CD4-positive, alpha-beta T cell treated with Interleukin-17A for 4 hours (primary cell): ENCODE measurements at places on chromosomes 11 and 22.

DNA sequence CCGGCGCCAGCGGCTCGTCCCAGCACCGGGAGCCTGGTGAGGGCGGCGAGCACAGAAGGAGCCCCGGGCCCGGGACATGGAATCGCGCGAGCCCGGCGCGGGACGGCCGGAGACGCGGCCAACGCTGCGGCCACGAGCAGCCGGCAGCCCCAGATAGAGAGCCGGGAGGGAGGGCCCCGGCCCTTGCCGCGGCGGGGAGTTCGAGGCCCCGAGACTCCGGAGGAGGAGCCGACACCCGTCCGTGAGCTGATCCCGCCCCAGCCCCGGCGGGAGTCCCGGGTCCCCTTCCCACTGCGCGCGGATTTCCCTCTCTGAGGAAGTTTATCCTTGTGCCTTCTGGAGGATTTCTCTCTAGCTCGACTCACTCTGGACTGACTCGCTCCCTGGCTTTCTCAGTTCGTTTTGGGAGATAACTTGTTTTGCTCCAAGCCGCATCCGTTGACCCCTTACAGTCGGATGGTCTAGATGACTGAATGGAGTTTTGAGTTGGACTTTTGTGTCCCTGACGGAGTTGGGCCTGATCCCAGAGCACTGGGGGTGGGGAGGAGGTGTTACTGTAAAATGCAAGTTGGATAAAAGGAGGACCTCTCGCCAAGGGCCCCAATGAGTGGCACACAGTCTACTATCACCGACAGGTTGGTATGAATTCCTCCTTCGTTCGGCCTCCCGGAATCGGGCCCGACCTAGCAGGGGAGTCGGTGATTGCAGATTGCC lies 585 bp downstream of the ARHGEF12 start:
- DNase-seq: peak; percentile 30

DNA sequence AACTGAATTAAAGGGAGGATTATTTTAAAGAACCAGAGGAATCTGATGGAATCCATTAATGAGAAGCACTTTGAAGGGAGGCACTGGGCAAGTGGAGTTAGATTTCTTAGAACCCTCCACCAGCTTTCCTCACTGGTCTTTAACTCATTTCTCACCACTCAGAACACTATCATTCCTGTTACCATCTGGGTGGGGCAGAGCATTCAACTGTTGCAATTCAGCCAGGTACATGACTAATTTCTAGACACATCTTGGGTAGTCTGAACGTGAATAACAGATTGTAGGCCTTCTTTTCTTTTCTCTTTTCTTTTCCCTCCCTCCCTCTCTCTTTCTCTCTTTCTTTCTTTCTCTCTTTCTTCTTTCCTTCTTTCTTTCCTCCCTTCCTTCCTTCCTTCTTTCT lies 15.5 kb upstream of the MMP1 start:
- no peak for DNase-seq

DNA sequence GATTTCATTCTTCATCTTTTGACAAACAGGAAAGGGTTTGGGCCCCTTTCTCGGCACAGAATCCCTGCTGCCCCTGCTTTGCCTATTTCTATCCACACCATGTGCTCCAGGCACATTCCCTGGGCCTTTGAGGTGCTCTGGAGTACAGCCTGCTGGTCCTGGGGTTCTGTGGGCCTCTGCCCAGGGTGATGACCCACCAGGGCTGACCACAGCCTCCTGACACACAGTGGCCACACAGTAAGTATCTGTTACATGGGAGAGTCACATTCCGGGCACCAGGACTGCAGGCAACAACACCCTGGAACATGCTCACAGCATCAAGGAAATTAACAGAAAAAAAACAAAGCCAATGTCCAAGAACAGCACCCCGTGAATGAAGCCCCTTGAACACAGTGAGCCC lies 39.1 kb downstream of the SCUBE2 start:
- no peak for DNase-seq

- no peak for DNase-seq
Observed at GRCh38 chr11:85889676-85890579, 34.7 kb downstream of the CCDC83 start.

DNA sequence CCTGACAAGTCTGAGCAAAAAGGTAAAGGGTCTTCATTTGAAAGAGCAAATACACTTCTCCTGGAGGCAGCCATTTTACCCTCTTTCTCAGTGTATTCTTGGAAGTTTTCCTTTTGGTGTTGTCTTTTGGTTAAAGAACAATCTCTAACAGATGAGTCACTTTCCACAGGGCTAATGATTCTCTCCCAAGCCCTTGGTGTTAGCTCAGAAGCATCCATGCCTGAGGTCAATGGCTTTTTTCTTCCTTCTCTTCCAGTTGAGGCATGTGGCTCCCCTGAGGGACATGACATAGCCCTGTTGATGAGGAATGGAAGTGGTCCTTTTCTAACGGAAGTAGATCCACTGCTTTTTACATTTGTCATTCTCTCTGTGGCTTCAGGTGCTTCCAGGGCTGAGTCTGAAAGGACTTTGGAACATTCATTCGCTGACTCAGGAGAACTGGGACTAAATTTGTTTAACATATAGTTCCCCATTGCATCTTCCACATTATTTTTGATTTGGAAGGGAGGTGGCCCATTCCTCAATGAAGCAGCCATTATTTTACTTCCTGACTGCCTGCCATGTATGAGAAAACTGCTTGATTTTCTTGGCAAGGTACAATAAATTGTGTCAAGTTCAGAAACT lies 13.8 kb upstream of the POGLUT3 start:
- DNase-seq: no peak

DNA sequence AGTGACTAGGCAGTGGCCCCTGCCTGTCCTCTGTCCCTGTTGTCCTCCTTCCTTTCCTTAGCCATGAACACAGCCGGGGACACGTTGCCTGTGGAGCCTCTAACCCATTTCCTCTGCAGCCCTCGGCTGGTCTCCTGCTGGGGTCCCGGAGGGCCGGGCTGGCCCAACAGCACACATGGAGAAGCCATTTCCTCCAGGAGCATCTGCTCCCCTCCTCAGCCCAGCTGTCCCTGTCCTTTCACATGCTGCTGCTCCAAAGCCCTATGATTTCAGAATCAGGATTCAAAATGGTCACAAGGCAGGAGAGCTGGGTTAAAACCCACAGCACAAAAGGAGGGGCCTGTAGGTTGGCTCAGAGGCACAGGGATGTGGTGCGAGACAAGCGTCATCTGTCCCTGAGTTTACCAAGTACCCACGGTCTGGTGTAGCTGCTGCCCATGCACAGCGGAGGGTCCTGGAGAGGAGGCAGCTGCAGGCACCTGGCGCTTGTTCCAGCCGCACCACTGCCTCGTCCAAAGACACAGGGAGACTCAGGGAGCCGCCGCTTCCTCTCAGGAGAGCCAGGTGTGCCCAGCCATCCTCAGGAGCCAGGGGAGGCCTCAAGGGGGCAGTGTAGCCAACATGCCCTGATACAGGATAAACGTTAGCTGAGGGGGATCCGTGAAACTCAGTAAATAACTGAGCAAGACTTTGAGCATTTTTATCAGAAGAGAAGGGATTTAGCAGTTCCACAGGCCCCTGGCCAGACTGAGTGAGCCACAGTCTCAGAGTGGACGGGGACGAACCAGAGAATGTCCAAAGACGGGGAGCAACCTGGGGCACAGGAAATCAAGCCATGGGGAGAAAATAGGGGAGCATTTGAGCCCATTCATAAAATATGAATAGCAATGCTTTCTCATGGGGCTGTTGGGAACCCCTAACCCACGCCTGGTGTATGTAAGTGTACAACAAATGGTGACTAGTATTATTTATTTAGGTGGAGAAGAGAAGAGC lies 3.9 kb upstream of the VSIG10L2 start:
- DNase-seq: peak; percentile 64

DNA sequence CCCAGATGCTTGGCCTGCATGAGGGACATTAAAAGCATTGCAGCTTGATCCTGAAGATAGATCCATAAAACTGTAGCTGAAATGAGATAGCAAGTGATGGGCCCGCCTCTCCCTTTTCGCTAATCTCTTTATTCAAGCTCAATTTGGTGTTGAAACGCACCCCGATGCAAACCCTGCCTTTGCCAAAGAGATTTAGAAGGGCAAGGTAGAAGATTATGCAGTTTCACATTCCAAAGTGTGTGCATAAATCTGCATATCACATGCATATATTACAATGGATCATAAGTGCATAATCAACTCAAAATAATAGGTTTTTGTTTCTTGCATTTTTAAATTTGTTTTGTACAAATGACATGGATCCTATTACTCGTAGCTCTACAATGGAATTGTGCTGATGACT lies 80.1 kb upstream of the SHANK2 start:
- DNase-seq: no peak

DNA sequence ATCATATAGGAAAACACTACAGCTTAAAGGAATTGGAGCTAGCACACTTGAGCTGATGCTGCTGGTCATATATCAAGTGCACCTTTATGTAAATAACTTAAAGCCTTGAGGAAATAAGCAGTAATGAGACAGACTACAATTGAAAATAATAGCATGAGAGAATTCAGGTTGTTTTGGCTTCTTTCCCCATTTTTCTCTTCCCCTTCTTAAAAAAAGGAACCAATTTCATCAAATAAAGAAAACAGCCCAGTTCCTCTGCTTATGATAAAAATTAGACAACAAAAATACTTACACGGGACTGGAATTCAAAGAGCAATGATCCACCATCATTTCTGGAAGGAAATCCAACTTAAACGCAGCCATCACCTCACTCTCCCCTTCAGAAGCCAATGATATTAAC lies 50.2 kb upstream of the RAPSN start:
- no peak for DNase-seq

GRCh38 chr11:126148317-126148716 lies 63.1 kb downstream of the RPUSD4 start:
- no peak for DNase-seq

GRCh38 chr11:126518071-126518971 lies 162.8 kb downstream of the ST3GAL4 start:
- DNase-seq: no peak

DNA sequence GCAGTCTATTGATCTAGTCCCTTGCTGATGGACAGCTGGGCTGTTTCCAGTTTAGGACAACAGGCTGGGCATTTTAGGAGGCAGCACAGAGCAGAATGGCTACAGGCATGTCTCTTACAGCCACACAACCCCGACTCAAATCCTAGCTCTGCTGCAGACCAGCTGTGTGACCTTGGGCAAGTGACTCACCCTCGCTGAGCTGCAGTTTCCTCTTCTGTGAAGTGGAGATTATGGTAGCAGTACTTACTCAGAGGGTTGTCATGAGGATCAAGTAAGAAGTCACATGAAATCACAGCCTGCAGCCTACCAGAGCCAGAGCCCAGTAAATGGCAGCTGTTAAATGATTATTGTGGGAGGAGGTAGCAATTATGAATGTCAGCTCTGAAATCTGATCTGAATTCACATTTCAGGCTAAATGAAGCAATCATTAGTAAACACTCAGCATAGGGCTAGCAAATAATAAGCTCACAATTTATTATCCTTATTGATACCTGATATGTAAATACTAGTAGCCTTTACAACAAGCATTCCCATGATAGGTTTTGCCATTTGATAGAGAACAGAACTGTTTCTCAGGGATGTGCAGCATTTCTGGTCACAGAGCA lies 58.9 kb downstream of the MYEOV start:
- no peak for DNase-seq

- DNase-seq: no peak
Observed at GRCh38 chr11:34064291-34064690, 12.8 kb downstream of the CAPRIN1 start.

- no peak for DNase-seq
Observed at GRCh38 chr11:22792497-22792896, 37.1 kb downstream of the SVIP start.

- no peak for DNase-seq
Observed at GRCh38 chr11:1842149-1843097, 3.6 kb downstream of the TNNI2 start.

GRCh38 chr11:33731723-33732531 lies 4.3 kb downstream of the CD59 start:
- no peak for DNase-seq

DNA sequence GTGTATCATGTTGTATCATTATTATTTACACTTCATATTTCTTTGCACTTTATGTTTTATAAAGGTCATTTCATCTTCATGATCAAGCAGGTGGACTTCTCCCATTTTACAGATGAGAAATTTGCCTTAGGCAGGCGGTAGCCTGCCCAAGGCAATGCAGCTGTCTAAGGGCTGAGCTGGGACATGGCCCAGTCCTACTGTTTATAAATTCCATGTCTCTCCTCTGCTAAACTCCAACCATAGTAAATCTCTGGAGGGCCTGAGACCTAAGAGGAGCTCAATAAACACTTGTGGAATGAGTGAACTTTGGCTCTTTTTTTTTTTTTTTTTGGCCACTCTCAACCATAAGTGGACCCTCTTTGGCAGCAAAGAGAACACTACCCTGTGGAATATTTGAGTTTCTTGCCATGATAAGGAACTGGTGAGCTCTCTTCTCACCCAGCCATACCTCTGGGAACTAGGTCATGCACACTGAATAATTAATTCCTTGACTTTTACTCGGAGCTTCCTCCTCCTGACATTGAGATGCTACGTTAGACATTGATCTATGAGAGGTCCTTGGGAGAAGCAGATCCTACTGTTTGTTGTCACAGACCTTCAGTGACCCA lies 29.9 kb downstream of the MICAL2 start:
- DNase-seq: no peak

- no peak for DNase-seq
Observed at GRCh38 chr11:95254716-95255115, 23.7 kb upstream of the SESN3 start.

- DNase-seq: no peak
Observed at GRCh38 chr11:121953122-121953521, 162.9 kb downstream of the BLID start.

GRCh38 chr22:49039625-49040024 lies 788.0 kb downstream of the BRD1 start:
- no peak for DNase-seq

- DNase-seq: no peak
Observed at GRCh38 chr11:47466701-47467250, 17.8 kb upstream of the RAPSN start.

GRCh38 chr22:37999640-38000272 lies 15.4 kb upstream of the SOX10 start:
- no peak for DNase-seq

DNA sequence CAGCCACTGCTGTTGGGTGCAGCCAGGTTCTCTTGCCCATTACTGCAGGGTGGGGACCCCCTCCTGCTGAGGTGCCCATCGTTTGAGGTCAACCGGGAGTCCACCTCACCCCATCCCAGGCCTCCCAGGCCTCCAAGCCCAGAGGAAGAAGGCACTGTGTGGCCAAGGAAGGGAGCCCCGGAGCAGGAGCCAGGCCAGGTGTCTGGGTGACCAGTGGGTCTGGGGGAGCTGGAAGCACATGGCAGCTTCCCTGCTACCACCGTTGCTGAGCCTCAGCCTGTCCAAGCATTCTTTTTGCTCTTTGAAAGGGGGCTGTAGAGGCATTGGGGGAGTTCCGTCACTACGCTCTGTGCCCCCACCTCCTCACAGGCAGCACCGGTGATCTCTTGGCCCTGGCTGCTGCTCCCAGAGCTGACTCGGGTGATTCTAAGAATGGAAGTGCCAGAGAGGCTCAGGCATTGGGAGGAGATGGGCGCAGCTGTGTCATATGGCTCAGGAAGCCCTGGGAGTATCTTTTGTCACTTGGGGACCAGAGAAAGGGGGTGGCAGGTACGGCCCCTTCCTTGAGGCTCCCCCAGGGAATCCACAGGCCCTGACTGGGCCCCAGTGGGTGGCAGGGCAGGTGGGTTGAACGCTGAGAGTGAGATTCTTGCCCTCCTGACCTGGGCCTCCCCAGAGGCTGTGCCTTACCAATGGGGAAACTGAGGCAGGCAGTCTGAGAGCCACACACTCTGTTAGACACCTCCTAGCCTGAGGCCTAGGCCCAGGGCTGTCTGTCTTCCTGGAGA lies 1.9 kb downstream of the SEPTIN5 start:
- no peak for DNase-seq
